CD8-positive, alpha-beta memory T cell (primary cell): ENCODE measurements at places on chromosomes 13 and 19. TPM values are rescaled to one million over a fixed set of nuclear protein-coding genes. Genes with fewer than 3 reads are reported as not detected.

- peaks cover 7% of the 10 kb centered on the region for H3K4me1 ChIP-seq
- H3K4me3 ChIP-seq: no peak overlapping the region
- H3K27ac ChIP-seq: no peak overlapping the region
- no peaks in the 10 kb centered on the region for H3K36me3 ChIP-seq
- DNase-seq: no peak
These were observed 4.8 kb downstream of the ABCC4 start for GRCh38 chr13:95296326-95296925.

GRCh38 chr13:94218537-94218936 is 260.9 kb downstream of the DCT start:
- no peak for DNase-seq
- no peak overlapping the region for H3K4me3 ChIP-seq
- no peaks in the 10 kb centered on the region for H3K4me1 ChIP-seq
- no peak overlapping the region for H3K27ac ChIP-seq
- H3K36me3 ChIP-seq: no peaks in the 10 kb centered on the region
- no peaks in the 10 kb centered on the region for H3K27me3 ChIP-seq

Gene DCT
- not detected for polyA plus RNA-seq

DNA sequence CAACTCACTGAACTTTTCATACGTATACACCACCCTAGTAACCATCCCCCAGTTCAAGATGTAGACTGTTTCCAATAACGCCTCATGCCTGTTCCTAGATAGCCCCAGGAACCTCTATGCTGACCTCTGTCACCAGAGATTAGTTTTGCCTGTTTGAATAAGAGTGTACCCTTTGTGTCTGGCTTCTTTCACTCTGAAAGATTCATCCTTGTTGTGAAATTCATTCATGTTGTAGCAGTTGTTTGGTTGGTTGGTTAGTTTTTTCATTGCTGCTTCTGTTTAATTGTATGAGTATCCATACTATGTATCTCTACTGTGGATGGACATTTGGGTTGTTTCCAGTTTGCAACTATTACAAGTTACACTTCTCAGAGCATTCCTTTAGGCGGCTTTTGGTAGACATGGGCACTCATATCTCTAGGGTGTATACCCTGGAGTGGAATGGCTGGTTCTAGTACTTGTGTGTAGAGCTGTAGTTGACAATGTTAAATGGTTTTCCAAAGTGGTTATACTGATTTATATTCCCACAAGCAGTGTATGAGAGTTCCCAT is 1.6 kb downstream of the RNASEH2B start:
- peak; percentile 26 for DNase-seq
- H3K4me1 ChIP-seq: peaks cover 25% of the 10 kb centered on the region
- H3K27ac ChIP-seq: peak overlapping the region; percentile 90
- no peaks in the 10 kb centered on the region for H3K36me3 ChIP-seq
- peak overlapping the region; percentile 90 for H3K4me3 ChIP-seq
- H3K27me3 ChIP-seq: no peaks in the 10 kb centered on the region

Gene ONECUT3
- not detected for polyA plus RNA-seq

Gene FBXO27
- polyA plus RNA-seq: 0.64 TPM

Gene MIPEP
- polyA plus RNA-seq: 17.9 TPM

Gene CGB2
- polyA plus RNA-seq: not detected

- H3K4me3 ChIP-seq: no peak overlapping the region
- H3K27ac ChIP-seq: no peak overlapping the region
- DNase-seq: no peak
- H3K36me3 ChIP-seq: no peaks in the 10 kb centered on the region
- H3K27me3 ChIP-seq: peaks cover 23% of the 10 kb centered on the region
- H3K4me1 ChIP-seq: peaks cover 9% of the 10 kb centered on the region
These were observed 4.6 kb upstream of the EPS8L1 start for GRCh38 chr19:55071129-55071502.

DNA sequence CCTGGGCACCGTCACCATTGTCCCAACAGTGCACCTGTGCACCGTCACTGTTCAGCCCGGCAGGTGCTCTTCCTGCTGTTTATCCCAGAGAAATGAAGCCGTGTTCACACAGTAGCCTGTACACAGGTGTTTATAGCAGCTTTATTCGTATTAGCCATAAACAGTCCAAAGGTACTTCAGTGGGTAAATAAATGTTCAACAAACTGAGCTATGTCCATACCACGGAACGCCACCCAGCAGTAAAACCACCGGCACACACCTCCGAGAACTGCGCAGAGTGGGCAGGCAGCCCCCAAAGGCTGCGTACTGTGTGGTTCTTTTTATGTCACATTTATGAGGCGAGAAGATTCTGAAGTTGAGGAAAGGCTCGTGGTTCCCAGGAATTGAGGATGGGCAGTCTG is 44.9 kb upstream of the DCUN1D2 start:
- DNase-seq: no peak
- H3K4me3 ChIP-seq: no peak overlapping the region
- H3K27me3 ChIP-seq: no peaks in the 10 kb centered on the region
- no peaks in the 10 kb centered on the region for H3K4me1 ChIP-seq

Gene ZNF534
- not detected for polyA plus RNA-seq

DNA sequence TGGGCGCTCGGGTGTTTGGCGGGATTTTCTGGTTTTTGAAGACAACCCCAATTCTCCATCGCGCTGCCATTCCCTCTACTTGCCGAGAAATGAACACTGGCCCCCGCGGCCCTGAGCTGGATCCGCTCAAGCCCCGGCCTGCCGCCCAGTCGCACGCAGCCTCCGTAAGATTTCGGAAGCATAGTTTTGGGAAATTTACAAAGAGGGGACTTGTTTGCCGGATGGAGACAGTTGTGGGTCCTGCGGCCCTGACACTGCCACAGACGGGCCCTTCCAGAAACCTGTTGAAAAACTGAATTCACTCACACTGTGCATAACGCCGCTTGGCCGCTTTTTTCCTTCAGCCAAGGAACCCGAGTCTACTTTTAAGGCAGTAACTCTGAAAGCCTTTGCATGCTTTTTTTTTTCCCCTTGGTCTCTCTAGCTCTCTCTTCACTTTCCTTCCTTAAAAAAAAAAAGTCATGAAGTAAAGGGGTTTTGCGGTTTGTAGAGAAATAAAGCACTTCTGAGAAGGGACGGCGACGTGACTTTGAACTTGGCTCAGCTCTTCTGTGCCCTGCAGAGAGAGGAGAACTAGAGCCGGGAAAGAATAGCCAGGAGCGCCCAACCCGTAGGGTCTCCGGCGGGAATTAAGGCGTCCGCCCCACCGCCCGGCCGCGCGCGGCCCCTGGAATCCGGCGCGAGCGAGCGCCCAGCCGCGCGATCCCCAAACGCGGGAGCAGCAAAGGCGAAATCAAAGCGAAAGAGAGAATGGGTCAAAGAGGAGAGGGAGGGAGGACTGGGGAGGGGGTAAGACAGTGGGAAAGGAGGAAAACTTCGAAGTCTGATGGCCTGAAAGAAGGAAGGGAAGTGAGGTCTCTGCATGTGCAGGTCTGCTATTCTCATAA is 3.4 kb upstream of the ZIC2 start:
- H3K27me3 ChIP-seq: peaks cover 76% of the 10 kb centered on the region
- no peak overlapping the region for H3K4me3 ChIP-seq
- DNase-seq: no peak
- no peaks in the 10 kb centered on the region for H3K36me3 ChIP-seq
- no peak overlapping the region for H3K27ac ChIP-seq
- H3K4me1 ChIP-seq: peaks cover 27% of the 10 kb centered on the region

Gene C3
- not detected for polyA plus RNA-seq

Gene FFAR1
- not detected for polyA plus RNA-seq

Gene ADM5
- 0.91 TPM for polyA plus RNA-seq

DNA sequence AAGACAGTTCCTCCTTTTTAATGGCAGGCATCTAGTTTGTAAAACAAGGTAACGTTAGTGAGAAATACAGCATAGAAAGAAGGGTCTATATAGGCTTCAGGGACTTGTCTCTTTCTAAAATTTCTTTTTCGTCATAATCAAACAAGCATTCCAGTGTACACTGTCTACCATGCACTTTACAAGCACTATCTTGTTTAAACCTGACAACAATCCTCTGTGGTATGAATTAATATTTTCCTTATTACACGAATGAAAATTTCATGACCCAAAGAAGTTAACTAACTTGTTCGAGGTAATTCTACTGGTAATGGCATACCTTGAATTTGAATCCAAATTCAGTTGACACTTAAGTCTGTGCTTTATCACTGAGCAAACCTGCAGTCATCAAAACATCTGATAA is 399.7 kb upstream of the NBEA start:
- H3K4me3 ChIP-seq: no peak overlapping the region
- no peaks in the 10 kb centered on the region for H3K36me3 ChIP-seq
- DNase-seq: no peak
- no peaks in the 10 kb centered on the region for H3K4me1 ChIP-seq
- H3K27ac ChIP-seq: no peak overlapping the region
